ENCODE measurements at places on chromosomes 5 and 9.

GRCh38 chr5:143496943-143497342 lies 93.5 kb upstream of the NR3C1 start:
- DNase-seq, result no peak

- no peak for DNase-seq
These were observed 2.0 kb upstream of the RALGDS start for GRCh38 chr9:133122935-133123611.

DNA sequence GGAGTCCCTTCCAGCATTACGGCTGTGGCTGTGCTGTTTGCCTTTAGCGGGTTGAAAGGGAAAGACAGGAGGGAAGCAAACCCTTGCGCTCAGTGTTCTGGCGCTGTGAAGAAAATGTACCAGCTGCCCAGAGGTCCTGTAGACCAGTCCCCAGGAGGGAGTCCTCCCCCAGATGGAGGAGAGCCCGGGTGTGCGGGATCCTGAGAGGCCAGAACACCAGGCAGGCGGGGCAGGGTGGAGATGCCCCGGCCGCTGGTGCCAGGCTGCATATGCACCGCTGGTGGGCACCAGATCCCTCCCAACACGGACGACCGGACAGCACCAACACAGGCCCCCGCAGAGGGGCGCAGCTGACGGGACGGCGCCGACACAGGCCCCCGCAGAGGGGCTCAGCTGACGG lies 37.2 kb upstream of the SLC9A3 start:
- no peak for DNase-seq

DNA sequence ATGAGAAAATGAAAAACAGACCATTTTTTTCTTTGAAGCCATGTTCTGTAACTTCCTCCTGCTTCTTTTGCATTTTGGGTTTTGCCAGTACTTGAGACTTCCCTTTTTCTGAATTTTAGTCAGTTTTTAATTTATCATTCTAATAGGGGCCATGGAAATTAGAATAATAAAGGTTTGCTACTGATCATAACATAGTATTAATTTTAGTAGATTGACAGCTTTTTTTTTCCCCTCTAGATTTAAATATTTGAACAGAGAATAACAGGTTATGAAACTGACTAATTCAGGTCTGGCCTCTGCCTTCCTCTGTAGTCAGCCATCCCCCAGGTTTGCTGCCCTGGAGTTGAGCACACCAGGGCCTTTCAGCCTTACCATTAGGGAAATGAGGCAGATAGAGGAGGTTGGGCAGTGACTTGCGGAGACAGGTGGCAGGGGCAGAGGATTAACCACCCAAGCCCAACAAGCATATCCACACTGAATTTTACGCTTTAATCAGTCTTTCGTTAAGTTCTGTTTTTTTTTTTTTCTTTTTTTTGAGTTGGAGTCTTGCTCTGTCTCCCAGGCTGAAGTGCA lies 80.1 kb upstream of the TNFAIP8 start:
- peak; percentile 63 for DNase-seq

DNA sequence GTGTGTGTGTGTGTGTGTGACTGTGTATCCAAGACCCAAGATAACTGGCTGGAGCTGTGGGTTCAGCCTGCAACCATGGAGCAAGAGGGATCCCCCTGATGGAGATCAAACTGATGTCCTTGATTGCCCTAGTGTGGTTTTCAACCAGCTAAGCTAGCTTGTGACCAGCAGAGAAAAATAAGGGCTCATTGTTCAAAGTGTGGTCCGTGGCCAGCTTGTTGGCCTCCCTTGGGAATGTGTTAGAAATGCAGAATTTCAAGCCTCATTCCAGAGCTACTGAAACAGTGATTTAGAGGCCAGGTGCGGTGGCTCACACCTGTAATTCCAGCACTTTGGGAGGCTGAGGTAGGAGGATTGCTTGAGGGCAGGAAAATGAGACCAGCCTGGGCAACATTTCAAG lies 79.9 kb downstream of the ACER2 start:
- no peak for DNase-seq

- no peak for DNase-seq
These were observed 18.5 kb downstream of the EEIG1 start for GRCh38 chr9:127962278-127962677.

- DNase-seq, result no peak
These were observed 529 bp downstream of the CSNK1A1 start for GRCh38 chr5:149550594-149551226.

- DNase-seq, result no peak
These were observed 47.0 kb downstream of the KIF24 start for GRCh38 chr9:34282096-34282495.

GRCh38 chr9:75996726-75997125 lies 106.3 kb downstream of the PCSK5 start:
- DNase-seq, result no peak

DNA sequence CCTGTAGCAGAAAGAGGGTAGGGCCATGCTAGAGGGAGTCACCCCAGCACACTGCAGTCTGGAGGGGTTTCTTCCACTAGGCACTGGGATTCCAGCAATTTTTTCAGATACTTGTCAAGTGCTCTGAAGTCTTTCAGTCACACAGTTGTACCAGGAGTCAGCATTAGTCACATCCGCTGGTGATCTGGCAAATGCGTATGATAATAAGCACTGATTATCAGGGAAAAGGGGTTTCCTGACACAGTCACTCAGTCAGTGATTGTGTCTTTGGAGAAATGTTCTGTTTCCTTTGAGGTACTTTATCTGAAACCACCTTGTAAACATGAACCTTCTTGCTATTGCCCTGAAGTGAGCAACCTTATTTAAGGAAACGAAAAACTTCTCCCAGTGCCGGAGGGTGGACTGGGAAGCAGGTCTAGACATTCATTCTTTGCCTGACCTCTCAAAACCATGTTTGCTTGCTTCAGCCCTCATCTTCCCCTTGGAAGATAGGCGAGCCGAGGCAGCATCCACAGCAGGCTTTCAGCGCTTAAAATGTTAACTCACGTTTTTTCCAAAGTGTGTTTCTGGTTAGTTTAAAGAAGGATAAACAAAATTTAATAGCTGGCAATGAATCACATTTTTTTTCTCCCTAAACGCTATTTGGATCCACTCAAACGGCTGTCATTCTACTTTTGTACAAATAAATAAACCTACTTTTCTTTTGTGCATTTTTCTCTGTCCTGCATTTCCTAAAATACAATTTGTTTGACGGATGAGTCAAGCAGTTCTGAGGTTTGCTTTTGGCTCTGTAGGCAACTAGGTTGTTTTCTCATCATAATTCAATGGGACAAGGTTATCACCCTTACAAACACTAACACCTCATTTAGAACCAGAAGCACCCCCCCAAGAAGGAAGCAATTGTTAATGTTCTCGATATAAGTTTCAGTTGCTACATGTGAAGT lies 77.7 kb downstream of the FOXD1 start:
- no peak for DNase-seq

DNA sequence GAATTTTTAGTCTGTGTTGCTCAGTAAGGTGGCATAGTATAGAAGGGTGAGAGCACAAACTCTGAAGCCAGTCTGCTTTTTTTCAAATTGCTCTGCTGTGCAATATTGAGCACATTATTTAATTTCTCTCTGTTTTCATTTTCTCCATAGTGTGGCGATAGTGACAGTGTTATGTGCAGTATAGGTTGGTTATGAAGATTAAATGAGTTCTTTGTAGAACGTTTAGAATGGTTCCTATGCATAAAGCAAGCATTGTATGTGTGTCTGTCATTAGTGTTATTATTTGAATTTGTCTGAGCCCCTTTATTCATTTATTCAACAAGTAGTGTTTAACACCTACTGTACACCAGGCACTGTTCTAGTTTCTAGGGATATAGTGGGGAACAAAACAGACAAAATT lies 9.2 kb downstream of the PRR16 start:
- no peak for DNase-seq

GRCh38 chr9:86079421-86079831 lies 19.9 kb downstream of the GOLM1 start:
- DNase-seq, result no peak

- DNase-seq, result no peak
These were observed 451.9 kb downstream of the TMEM38B start for GRCh38 chr9:106146066-106146840.

DNA sequence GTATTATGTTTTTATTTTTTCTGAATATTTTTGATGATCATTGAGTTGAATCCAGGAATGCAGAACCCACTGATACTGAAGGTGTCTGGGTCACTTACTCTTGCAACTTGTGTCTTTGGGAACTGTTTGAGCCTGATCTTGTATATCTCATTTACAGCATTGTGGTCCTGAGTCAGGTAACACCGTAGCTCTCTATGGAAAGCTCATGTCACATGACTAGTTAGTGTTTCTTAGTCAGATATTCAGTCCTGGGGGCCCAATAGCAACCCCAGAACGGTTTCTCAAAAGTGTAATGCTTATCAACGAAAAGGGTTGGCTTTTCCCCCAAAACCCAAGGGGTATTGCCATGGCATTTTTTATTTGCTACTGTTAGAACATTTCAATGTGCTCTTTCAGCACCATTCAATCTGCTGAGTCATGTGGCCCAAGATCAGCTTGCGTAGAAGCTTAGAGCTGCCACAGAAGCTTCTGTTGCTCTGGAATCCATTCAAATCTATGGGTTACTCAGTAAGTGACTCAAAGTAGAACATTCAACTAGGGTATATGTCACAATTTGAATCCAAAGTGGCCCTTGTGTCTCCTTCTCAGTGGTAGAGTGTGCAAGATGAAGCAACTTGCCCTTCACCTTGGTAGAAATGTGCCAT lies 12.1 kb upstream of the PTAR1 start:
- no peak for DNase-seq

- DNase-seq, result no peak
These were observed 115.4 kb downstream of the SLC25A46 start for GRCh38 chr5:110854200-110854599.

GRCh38 chr5:119212676-119213075 lies 141.8 kb downstream of the DMXL1 start:
- no peak for DNase-seq

- DNase-seq, result no peak
These were observed 15.4 kb upstream of the AK3 start for GRCh38 chr9:4756420-4756819.

DNA sequence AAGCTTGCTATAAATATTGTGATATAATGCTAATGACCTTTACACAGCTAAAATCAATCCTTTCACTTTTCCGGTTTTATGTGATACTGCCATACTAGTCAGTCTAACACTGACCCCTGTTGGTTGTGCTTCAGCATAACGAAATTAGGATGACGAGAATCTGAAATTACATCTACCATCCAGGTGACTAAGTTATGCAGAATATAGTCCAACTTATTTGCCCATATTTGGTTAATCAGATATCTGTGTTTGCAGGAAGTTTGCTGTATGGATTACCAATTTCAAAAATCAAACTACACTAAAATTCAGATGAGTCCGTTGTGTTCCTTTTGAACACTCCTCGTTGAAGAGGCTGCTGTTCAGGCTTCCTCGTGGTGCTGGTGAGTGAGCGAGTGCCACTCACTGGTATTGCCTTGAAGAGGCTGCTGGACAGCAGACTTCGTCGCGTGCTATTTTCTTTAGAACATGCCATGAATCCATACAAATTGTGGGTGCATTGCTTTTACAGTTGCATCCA lies 32.5 kb downstream of the TENT4A start:
- peak; percentile 18 for DNase-seq

GRCh38 chr9:90766731-90767130 lies 34.9 kb upstream of the SYK start:
- no peak for DNase-seq

GRCh38 chr5:174903172-174903732 lies 178.9 kb downstream of the MSX2 start:
- DNase-seq, result no peak
